ENCODE measurements at places on chromosomes 6 and 20. TPM values are rescaled to one million over a fixed set of nuclear protein-coding genes. Genes with fewer than 3 reads are reported as not detected.

ENPP1 gene
- total RNA-seq = 1.9 TPM

CPXM1 gene
- total RNA-seq = not detected

LKAAEAR1 gene
- total RNA-seq = 1.7 TPM

MLN gene
- total RNA-seq = not detected

C20orf202 gene
- not detected for total RNA-seq

CST3 gene
- total RNA-seq = 396 TPM

DDR1 gene
- total RNA-seq = 36.1 TPM

ZNF165 gene
- total RNA-seq = 1.4 TPM

IGF2R gene
- 30.1 TPM for total RNA-seq

CRYBG1 gene
- total RNA-seq = 0.40 TPM

NKX2-2 gene
- total RNA-seq = not detected

REPS1 gene
- 24.8 TPM for total RNA-seq

SLC22A16 gene
- total RNA-seq = not detected

PTK7 gene
- 4.1 TPM for total RNA-seq

PRDM13 gene
- 0.45 TPM for total RNA-seq

Data from A549 treated with ZK216348 at 1 μM for 4 hours (cell line).